Motor neuron (in vitro differentiated cells): ENCODE measurements at places on chromosomes 16 and 17.
A peak's percentile ranks its signal among the peaks of the same experiment; 100 is the strongest.

GRCh38 chr17:40791787-40792436 lies 7.8 kb downstream of the KRT28 start:
- no peak for ATAC-seq

DNA sequence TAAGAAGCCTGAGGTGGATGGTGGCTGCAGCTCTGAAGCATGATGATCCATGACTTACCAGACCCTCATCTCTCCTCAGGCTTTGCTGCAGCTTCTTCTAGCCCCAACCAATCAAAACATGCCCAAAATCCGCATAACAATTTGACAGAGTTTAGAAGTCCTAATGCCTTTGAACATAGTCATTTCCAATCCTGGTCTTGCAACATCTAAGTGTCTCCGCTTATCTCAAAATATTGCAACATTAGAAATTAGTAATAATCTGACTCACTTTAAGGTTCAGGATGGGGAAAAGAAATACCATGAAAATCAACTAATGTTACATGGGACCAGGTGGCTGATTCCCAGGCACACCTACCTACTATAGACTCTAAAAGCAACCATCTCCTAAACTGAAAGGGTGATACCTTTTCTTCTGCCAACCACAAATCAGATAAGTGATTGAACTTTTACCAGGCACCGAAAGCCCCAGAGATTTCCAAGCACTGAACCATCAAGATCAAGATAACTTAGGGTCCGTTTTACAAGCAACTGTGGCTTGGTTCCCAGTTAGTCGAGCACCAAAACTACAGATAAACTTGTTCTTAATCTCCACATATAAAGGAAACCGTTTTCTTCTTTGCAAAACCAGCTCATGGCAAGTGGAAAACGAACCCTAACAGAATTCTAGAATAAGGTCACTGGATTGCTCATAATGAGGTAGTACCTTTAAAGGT lies 14.0 kb downstream of the ERN1 start:
- ATAC-seq = no peak

DNA sequence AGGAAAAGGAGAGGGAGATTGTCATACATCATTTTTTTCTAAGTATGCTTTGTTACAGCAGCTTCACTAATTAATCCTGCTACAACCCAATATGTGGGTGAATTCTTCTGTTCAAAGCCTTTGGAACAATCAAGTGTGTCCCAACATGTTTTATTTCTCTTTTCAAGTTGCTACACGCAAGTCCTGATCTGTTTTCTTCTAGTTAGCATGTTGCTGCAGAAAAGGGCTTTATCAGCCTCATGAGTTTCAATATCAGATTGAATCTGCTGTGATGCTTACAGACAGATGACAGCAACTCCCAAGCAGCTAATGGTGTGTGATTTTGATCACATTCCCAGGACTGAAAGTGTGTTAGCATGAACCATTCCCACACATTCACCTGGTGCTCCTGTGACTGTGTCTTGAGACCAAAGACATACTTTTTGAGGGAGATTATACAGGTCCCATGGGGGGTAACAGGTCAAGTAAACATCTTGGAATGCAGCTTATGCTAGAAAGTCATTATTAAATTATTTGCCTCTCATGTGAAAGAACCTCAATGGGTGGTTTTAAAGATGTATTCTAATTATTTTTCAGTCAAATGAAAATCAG lies 96.9 kb upstream of the KCNJ16 start:
- no peak for ATAC-seq

GRCh38 chr17:81371910-81372760 lies 23.1 kb upstream of the BAHCC1 start:
- peak; percentile 93 for ATAC-seq

- no peak for ATAC-seq
Measured at GRCh38 chr16:58843675-58844074, 109.6 kb upstream of the GOT2 start.

- ATAC-seq = no peak
Measured at GRCh38 chr16:56792967-56793366, 63.0 kb downstream of the NUP93 start.

GRCh38 chr17:43463241-43463640 lies 20.5 kb upstream of the DHX8 start:
- no peak for ATAC-seq

DNA sequence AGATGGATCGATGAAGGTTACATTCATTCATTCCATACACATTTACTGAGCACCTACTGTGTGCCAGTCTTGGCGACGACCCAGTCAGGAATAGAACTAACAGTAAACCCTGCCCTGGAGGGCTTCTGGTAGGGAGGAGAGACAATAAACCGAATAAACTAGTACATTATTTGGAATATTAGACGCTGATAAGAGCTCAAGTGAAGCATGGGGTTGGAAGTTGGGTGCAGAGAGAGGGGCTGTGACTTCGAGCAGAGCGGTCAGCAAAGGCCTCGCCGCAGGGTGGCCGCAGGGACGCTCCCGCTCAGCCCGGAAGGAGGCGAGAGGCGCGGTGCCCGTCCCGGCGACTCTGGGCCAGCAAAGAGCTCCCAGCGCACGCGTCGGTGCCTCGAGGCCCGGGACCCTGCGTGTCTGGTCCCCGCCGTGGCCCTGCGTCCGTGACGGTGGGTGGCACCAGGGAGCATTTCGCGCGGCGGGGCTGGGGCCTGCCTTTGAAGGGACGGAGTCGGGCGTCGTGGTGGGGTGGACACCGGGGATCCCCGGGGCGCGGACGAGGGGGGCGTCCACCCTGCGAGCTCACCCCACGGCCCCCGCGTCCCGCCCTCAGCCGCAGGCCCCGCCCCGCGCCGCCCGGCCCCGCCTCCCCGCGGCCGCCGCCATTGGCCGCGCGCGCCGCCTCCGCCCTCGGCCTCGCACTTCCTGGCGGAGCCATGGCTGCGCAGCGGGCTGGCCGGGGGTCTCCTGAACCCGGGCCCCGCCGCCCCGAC lies at the start of gene KLHL36:
TSS of gene KLHL36 (plus strand) at position 684 of the 767 bp plus-strand sequence. CDS start 2,357 bp downstream, outside the sequence.
- peak; percentile 91 for ATAC-seq

DNA sequence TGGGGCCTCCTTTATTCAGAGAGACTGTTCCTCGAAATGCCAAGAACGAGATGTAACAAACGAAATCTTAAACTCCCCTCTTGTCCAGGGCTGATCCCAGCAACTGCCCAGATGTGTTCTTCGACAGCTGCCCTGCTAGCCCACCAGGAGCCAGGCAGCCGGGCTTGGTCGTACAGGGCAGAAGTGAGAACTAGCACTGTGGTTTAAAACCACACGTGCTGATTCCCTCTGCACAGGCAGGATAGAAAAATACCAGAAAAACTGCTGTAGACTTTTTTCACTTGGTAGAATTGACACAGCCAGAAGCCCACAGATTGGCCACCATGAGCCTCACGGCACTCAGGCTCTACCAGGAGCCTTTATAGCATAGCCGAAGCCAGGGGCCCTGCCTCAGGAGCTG lies 33.1 kb downstream of the PLD6 start:
- no peak for ATAC-seq
